ENCODE measurements at places on chromosomes 5 and 9.

GRCh38 chr9:95966306-95966705 lies 90.8 kb downstream of the ERCC6L2 start:
- DNase-seq: no peak

DNA sequence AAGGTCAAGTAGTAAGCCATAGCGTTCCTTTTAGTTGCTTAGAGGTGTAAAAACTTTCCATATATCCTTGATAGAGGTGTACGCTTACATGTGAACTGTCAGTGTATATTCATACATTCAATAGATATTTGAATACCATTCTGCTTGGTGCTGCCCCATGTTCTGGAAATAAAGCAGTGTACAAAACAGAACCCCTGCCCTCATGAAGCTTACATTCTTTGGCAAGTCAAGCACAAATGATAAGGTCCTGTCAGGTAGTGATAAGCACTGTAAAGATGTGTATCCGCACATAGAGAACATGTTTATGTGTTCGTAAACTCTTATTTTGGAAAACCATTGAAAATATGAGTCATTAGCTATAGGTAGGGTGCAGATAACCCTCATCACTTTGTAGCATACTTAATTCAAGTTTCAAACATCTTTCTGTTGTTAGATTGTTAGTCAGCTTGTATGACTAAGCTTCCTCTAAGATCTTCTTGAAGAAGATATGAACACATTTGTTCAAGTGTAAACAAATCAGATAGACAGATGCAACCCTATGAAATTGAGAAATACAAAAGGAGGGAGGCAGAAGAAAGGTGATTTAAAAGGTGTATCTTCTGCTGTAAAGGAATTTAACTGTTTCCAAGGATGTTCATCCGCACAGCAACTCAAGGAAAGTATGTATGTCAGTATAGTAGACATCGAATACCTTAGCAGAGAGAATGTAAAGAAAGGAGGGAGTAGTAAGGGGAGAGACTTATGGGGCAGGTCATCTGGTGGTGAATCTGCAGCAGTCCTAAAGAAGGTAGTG lies 1.6 kb downstream of the GTF3C4 start:
- DNase-seq: no peak

DNA sequence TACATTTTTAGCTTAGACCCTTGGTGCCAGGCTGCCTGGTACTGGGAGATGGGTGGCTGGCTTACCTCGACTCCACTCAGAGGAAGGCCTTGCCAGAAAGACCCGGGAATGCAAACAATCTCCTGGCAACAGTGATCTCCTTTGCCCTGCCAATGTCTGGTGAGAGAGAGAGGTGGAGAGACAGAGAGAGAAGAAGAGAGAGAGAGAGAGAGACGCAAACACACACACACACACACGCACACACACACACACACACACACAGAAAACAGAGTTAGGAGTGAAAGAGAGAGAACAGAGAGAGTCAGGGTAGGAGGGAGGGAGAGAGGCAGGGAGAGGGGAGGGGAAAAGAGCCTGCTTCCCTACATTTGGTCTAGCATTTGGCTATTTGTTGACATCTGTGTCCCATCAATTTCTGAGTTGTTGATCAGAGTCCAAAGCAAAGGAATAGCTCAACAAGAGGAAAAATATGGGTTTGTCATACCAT lies 181.6 kb upstream of the MAP1B start:
- DNase-seq: no peak

GRCh38 chr5:36720688-36721087 lies 114.3 kb downstream of the SLC1A3 start:
- DNase-seq: no peak

DNA sequence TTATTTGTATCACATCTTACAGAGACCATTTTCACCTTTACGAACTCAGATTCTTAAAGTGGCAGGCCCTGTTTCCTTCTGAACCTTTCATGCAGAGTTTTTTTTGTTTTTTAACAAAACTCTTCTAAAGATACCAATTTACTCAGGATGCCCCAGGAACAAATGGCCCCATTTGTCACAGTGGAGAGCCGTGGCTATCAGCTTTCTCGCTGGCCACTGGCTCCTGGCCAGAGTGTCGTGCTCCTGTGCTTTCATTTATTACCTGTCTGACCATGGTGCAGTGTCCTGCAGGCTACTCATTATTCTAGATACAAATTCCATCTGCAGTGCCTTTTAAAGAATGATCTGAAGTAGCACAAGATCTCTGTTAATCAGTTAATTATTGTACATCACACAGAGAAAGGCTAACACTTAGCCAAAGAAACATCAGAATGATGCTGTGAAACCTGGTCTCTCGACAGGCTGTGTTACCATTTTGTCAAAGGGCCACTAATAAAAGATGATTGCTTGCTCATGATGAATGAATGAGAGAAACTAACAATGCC lies 27.8 kb downstream of the ADRA1B start:
- DNase-seq: no peak
